Amniotic stem cell (primary cell): ENCODE measurements at places on chromosomes 12 and 14.

DNA sequence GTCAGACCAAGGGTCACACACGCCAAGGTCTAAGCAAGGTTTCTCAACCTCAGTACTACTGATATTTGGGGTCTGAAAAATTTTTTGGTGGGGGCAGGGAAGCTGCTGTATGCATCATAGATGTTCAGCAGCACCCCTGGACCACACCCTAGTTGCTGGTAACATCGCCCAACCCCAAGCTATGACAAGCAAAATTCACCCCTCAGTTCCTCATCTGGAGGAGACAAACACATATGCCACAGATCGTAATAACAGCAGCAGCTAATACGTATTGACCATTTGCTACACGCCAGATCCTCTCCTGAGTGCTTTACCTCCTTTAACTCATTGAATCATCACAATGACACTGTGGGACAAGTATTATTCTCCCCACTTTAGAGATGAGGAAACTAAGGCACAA lies 46.4 kb downstream of the ACTN1 start:
- no peak for DNase-seq

DNA sequence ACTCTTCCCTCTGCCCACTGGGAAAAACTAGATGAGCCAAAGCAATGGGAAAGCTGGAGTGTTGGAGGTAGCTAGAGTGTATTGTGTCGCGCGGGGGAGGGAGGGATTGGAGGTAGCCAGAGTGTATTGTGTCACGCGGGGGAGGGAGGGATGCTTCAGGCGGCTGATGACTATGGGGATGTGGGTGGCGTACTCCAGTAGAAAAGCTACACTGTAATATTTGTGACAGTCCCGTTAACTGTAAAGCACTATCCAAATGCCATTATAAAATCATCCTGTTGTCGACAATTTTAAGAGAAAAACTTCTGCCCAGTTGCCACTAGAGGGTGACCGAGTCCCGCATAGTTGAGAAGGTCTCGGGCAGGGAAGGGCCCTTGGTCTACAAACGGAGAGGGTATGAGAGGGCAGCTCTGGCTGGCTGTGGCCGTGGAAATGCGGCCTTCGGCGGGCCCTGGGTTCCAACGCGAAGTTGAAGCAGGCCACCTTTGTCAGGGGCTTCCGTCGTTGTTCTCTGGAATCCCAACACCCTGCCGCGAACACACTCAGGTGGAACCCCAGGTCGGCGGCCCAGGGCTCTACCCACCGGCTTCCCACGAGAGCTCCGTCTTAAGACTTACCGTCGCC lies 15.1 kb upstream of the PLEK2 start:
- peak; percentile 33 for DNase-seq

DNA sequence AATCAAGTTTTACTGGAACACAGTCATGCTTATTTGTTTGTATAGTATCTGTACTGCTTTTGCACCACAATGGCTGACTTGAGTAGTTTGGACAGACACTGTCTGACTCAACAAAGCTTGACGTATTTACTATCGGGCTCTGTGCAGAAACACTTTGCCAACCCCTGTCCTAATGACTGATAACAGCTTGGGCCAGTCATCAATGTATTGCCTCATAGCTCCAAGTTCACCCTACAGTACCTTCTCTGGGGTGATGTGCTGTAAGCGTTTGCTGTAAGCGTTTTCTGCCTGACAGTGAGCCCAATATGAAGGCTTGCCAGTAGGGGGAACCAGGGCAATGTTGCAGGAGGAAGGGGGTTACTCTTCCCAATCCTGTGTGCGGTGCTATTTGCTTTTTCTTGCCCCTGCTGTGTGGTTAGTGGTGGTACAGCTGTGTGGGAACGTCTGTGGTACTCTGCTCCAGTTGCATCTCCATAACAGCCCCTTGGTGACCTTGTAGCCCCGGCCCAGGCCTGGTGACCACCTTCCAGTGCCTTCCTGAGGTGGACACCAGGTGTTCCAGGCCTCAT lies 5.4 kb upstream of the CCDC177 start:
- DNase-seq = no peak

DNA sequence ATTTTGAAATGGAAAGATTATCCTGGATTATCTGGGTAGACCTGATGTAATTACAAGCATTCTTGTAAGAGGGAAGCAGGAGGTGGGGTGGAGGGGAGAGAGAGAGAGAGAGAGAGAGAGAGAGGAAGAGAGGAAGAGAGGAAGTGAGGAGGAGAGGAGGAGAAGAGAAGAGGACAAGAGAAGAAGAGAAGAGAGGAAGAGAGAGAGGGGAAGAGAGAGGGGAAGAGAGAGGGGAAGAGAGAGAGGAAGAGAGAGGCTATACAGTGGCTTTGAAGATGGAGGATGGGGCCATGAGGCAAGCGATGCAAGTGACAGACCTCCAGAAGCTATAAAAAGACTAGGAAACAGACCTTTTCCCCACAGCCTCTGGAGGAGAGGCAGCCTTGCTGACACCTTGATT lies 13.7 kb upstream of the CHST11 start:
- DNase-seq = no peak

DNA sequence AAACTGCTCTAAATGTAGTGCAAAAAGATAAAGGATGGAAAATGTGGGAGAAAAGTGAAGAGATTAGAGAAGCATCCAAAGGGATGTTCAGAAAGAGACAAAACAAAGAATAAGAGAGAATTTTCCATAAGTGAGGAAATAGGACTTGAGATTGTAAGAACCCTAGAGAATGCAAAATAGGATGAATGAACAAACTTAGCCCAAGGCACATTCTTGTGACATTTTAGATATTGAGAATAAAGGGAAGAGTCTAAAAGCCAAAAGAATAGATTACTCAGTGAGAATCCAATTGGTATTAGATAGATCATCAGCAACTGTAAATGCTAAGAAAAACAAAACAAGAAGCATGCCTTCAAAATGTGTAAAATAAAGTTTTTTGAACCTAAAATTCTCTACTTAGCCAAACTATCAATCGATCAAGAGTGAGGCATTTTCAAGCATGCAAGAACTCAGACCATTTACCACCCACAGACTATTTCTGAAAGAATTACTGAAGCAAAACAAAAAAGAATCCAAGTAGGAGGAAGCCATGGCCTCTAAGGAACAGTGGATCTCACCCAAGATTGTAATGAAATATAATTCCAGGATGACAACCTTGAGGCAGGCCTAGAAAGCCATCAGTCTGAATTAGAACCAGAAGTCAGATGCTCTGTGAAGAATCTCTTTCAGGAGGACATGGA lies 33.5 kb downstream of the DYRK2 start:
- DNase-seq = no peak
